ENCODE measurements at places on chromosomes 7 and 10. TPM values are rescaled to one million over a fixed set of nuclear protein-coding genes. Genes with fewer than 3 reads are reported as not detected.

Gene NDUFA5
- 55.6 TPM for total RNA-seq

DNA sequence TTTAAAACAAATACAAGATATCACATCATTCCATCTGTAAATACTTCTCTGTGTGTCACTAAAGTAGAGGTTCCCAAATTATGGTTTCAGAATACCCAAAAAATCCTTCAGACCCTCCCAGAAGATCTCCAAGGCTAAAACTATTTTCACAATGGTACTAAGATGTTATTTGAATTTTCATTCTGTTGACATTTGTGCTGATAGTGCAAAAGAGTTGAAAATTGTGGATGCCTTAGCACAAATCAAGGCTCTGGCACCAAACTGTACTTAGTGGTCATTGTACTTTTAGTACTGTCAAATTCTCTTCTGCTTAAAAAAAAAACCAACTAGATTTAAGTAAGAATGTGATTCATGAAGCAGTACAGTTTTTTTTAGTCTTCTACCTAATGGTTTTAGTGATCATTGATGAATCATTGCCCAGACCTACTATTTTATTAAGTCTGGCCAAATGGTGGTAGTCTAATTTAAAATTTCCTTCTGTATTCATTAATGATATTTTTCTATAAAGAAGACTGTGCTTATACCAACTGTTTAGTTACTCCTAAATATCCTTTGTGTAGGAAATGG, 50.5 kb downstream of the TPST1 start:
- H3K4me1 ChIP-seq, result peaks cover 6% of the 10 kb centered on the region
- no peak overlapping the region for H3K27ac ChIP-seq
- H3K27me3 ChIP-seq, result no peaks in the 10 kb centered on the region
- H3K36me3 ChIP-seq, result no peaks in the 10 kb centered on the region

Gene PTF1A
- not detected for total RNA-seq

Gene MRC1
- total RNA-seq, result 43.1 TPM

DNA sequence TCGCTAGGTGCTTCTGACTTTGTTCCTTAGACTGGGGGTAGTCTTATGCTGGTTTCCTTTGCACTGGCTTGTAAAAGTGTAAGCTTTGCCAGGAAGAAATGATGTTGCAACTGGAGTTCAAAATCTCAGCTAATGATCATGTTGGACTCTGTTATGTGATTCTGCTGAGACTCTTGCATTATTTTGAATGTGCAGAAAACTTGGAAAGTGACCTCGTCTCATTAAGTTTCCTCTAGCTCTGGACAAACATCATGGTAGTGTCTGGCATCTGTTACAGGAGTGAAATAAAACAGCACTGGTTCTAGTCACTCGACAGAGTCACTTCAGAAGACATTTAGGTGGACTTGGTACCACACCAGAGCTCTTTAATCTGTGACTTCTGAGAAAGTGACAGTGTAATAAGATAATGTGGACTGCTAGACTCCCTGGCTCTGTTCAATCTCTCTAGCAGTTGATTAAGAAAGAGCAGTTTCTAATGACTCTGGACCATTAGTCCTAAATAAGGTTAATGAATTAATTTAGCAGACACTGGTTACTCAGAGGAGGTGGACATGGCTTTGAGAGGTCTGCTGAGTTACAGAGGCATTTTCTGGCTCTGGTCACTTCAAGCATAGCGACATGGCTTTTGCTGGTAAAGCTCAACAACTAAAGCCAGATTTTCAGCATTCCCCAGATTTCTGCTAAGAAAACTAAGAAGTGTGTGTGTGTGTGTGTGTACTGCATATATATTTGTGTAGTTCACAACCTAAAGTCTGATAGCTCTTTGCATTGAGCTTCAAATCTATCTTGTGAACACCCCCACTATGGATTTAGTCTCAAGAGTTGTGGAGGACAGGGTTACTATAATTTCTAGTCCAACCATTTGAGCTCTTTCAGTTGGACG, 2.0 kb downstream of the NRP1 start:
- no peak for DNase-seq
- H3K27me3 ChIP-seq, result no peaks in the 10 kb centered on the region
- H3K4me3 ChIP-seq, result peak overlapping the region; percentile 72
- peak overlapping the region; percentile 92 for H3K27ac ChIP-seq
- H3K4me1 ChIP-seq, result peaks cover under 1% of the 10 kb centered on the region
- no peaks in the 10 kb centered on the region for H3K36me3 ChIP-seq

DNA sequence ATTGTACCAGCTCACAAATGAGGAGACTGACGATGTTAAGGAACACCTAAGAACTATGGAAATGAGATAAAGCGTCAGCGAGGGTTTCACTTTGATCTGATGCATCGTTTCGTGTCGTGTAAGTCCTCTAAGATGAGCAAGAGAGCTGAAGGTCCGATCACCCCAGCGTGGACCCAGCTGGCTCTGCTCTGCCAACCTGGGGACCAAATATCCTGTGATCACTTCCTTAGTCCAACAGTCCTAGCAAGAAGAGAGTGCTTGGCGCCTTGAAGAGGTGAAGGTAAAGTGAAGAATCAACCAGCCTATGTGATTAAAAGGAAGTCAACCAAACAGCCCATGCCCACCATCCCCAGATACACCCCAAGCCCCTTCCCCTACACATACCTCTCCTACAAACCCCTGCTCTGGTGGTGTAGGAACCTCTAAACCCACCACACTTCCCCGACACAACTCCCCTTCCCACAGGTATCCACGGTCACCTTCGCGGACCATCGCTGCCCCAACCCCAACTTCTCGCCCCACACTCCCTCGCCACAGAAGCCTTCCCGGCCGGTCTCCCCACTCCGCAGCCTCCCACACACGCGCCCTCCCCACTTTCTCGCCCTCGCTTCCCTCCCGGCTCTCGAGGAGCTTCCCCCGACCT, 722 bp downstream of the UPF2 start:
- peaks cover 7% of the 10 kb centered on the region for H3K27me3 ChIP-seq
- peak overlapping the region; percentile 95 for H3K27ac ChIP-seq
- H3K4me3 ChIP-seq, result peak overlapping the region; percentile 100
- no peak for DNase-seq

GRCh38 chr7:38806912-38807311, 102.1 kb downstream of the VPS41 start:
- H3K36me3 ChIP-seq, result no peaks in the 10 kb centered on the region
- DNase-seq, result no peak
- H3K27me3 ChIP-seq, result no peaks in the 10 kb centered on the region
- no peaks in the 10 kb centered on the region for H3K4me1 ChIP-seq
- H3K4me3 ChIP-seq, result no peak overlapping the region

DNA sequence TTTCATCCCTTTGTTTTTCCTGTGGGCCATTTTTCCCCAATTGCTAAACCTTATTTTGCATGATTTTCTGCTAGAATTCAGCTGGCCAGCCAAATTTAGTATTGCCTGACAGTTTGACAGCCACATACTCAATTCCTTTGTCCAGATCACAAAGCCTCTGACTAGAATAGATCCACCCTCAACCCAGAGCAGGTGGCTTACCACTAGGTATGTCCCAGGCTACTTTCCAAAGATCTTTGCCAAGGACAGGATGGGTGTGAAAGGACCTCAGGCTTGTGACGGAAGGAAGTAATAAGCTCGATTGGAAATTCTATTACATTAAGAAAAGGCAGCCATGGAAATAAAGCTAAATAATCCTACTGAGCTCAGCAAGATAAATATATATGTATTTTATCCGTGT, 50.6 kb upstream of the AGK start:
- H3K4me3 ChIP-seq, result no peak overlapping the region
- H3K4me1 ChIP-seq, result no peaks in the 10 kb centered on the region
- H3K27ac ChIP-seq, result no peak overlapping the region
- H3K36me3 ChIP-seq, result no peaks in the 10 kb centered on the region

Gene LIPK
- 3.3 TPM for total RNA-seq

- no peaks in the 10 kb centered on the region for H3K27me3 ChIP-seq
- H3K4me1 ChIP-seq, result no peaks in the 10 kb centered on the region
These were observed 249.5 kb downstream of the ZMYND11 start for GRCh38 chr10:384538-385305.

- H3K36me3 ChIP-seq, result peaks cover 58% of the 10 kb centered on the region
- no peak for DNase-seq
- H3K4me1 ChIP-seq, result peaks cover 26% of the 10 kb centered on the region
- no peak overlapping the region for H3K27ac ChIP-seq
- no peak overlapping the region for H3K4me3 ChIP-seq
These were observed 3.6 kb downstream of the ADCK2 start for GRCh38 chr7:140676306-140676705.

DNA sequence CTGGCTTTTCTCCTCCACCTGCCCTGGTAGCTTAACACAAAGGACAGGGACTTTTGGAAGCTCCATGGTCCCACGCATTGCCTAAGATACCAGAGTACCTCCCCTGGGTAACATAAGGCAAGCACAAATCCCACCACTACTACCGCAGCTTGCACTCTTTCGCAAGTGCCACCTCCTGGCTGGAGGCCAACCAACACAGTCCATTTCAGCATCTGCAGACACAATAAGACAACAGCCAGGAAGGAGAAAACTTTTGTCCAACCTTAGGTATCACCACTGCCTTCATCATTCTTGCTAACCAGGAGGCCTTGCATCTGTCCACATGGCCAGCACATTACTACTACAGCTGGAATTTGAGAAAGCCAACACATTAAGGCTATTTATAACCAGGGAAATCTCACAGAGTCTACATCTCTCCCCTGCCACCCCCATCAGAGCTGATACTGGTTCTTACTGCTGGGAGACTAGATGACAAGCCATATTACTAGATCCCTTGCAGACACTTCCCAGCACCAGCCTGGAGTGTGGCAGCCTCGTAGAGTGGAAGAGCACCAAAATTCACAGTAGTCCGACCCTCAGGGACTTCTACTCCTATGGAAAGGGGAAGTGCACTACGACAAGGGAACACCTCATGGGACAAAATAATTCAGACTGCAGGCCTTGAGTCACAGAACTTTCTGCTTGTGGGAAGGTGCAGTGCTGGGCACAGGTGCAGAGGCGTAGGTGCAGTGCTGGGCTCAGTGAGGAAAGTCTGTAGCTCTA, 39.8 kb upstream of the CDK13 start:
- no peaks in the 10 kb centered on the region for H3K27me3 ChIP-seq
- H3K4me1 ChIP-seq, result no peaks in the 10 kb centered on the region
- no peaks in the 10 kb centered on the region for H3K36me3 ChIP-seq
- DNase-seq, result no peak

GRCh38 chr7:82521906-82522445, 78.4 kb upstream of the CACNA2D1 start:
- H3K27me3 ChIP-seq, result no peaks in the 10 kb centered on the region
- H3K4me3 ChIP-seq, result no peak overlapping the region
- no peaks in the 10 kb centered on the region for H3K36me3 ChIP-seq
- H3K27ac ChIP-seq, result no peak overlapping the region
- no peak for DNase-seq
- no peaks in the 10 kb centered on the region for H3K4me1 ChIP-seq

DNA sequence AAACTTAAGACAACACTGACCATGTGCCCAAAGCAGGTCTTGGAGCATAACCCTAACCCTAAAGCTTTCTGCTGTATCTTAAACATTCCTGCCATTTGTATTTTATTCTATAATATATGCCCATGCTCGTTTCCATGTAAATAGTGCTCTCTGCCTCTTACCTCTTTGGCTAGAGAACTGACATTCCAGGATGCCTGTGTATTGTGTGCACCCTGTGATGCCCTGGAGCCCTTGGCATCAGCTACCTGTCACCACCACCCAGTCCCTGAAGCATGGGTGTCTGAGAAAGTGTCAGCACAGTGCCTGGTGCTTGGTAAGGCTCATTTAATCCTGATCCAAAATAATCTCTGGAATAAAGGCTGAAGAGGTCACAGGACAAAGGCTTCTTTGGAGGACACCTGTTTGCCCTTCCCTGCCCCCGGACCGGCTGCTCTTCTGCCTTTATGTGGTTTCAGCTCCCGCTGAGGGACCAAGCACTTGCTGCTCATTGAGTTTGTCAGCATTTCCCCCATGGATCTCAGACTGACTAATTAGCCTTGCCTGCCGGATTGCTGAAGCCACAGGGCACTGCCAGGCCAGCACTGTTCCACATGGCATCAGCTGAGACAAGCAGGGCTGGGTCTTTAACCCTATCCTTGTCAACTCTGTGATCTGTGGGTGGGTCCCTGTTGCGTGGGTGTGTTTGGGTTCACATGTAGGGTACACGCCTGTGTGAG, 139.1 kb upstream of the SORCS3 start:
- H3K4me1 ChIP-seq, result no peaks in the 10 kb centered on the region
- H3K27me3 ChIP-seq, result no peaks in the 10 kb centered on the region
- no peaks in the 10 kb centered on the region for H3K36me3 ChIP-seq
- no peak for DNase-seq
- H3K27ac ChIP-seq, result no peak overlapping the region

- H3K36me3 ChIP-seq, result no peaks in the 10 kb centered on the region
- H3K4me3 ChIP-seq, result no peak overlapping the region
- DNase-seq, result no peak
- no peaks in the 10 kb centered on the region for H3K4me1 ChIP-seq
- no peaks in the 10 kb centered on the region for H3K27me3 ChIP-seq
These were observed 288.9 kb upstream of the SEMA3C start for GRCh38 chr7:81207801-81208200.

DNA sequence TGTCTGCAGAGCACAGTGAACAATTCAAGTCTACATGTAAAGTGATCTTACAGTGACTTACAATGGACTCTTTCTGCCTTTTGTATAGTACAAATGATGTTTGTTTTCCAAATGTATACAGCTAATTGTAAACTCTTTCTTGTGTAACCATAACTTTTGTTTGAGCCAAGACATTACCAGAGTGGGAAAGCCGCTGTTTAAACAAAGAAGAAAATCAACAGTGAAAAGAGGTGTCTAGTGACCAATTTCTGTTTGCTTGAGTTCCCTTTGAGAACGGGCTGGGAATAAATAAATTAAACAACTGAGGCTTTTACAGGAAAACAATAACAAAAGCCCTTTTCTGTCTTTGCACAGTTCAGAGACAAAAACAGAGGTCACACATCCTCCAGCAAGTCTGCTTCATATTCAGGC, 1163.4 kb downstream of the CNTNAP2 start:
- no peaks in the 10 kb centered on the region for H3K4me1 ChIP-seq
- H3K27ac ChIP-seq, result no peak overlapping the region
- H3K27me3 ChIP-seq, result no peaks in the 10 kb centered on the region
- DNase-seq, result no peak

- H3K27me3 ChIP-seq, result no peaks in the 10 kb centered on the region
- no peak for DNase-seq
- H3K4me3 ChIP-seq, result no peak overlapping the region
- no peak overlapping the region for H3K27ac ChIP-seq
- no peaks in the 10 kb centered on the region for H3K4me1 ChIP-seq
These were observed 57.7 kb downstream of the PRTFDC1 start for GRCh38 chr10:24894728-24895127.

DNA sequence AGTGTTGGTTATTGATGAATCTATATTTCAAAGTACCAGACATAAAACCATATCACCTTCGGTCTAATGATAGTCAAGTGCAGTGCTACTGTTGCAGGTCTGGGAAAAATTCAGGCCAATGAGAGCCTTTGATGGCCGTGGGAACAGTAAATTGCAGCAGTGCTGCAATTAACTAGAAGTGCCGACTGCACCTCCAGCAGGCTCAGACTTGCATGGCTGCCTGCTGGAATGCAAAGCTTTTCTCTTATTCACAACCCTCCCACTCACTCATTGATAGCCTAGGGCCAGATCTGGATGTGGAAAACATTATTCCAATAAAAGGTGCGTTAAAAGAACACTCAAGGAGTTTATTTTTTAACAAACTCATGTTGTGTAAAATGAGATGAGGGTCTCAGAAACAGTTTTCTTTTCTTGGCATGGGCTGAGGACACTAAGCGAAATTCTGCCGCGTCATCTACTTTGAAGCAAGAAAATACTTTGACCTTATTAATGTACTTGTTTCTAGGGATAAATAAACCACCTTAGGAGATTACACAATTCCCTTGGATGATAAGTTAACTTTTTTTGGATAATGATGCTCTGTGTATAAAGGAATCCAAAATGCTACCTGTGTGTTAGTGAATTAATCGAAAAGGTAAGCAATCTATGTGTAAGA, 17.1 kb downstream of the PLXDC2 start:
- peaks cover 12% of the 10 kb centered on the region for H3K4me1 ChIP-seq
- no peaks in the 10 kb centered on the region for H3K36me3 ChIP-seq
- peak overlapping the region; percentile 78 for H3K27ac ChIP-seq
- H3K27me3 ChIP-seq, result no peaks in the 10 kb centered on the region
- no peak overlapping the region for H3K4me3 ChIP-seq
- DNase-seq, result no peak
